ENCODE measurements at places on chromosomes 3 and 15. TPM values are rescaled to one million over a fixed set of nuclear protein-coding genes. Genes with fewer than 3 reads are reported as not detected.

- no peak for DNase-seq
- H3K27ac ChIP-seq = peak overlapping the region; percentile 68
Observed at GRCh38 chr3:46981932-46982471, 2.5 kb downstream of the NBEAL2 start.

GRCh38 chr3:77773084-77773483, 733.2 kb downstream of the ROBO2 start:
- no peaks in the 10 kb centered on the region for H3K36me3 ChIP-seq
- no peaks in the 10 kb centered on the region for H3K27me3 ChIP-seq
- no peaks in the 10 kb centered on the region for H3K4me1 ChIP-seq
- H3K4me3 ChIP-seq = no peak overlapping the region
- H3K27ac ChIP-seq = no peak overlapping the region

GRCh38 chr15:94858011-94858410, 626.6 kb downstream of the MCTP2 start:
- H3K4me1 ChIP-seq = peaks cover 6% of the 10 kb centered on the region
- DNase-seq = peak; percentile 19
- H3K4me3 ChIP-seq = no peak overlapping the region
- H3K27ac ChIP-seq = peak overlapping the region; percentile 65

RAB6B gene
- total RNA-seq = 3.2 TPM

GRCh38 chr15:73584699-73585420, 48.3 kb downstream of the NPTN start:
- no peak overlapping the region for H3K4me3 ChIP-seq
- peaks cover 1% of the 10 kb centered on the region for H3K36me3 ChIP-seq
- DNase-seq = no peak
- no peak overlapping the region for H3K27ac ChIP-seq

GRCh38 chr15:31598620-31599019, 272.0 kb downstream of the KLF13 start:
- no peak overlapping the region for H3K4me3 ChIP-seq
- no peak overlapping the region for H3K27ac ChIP-seq
- no peaks in the 10 kb centered on the region for H3K27me3 ChIP-seq
- H3K4me1 ChIP-seq = no peaks in the 10 kb centered on the region
- no peak for DNase-seq
- no peaks in the 10 kb centered on the region for H3K36me3 ChIP-seq

GRCh38 chr15:66709884-66710283, 7.8 kb downstream of the SMAD6 start:
- H3K36me3 ChIP-seq = no peaks in the 10 kb centered on the region
- no peak for DNase-seq
- H3K27me3 ChIP-seq = no peaks in the 10 kb centered on the region
- H3K4me1 ChIP-seq = peaks cover 12% of the 10 kb centered on the region
- no peak overlapping the region for H3K4me3 ChIP-seq
- H3K27ac ChIP-seq = no peak overlapping the region

FBXO40 gene
- not detected for total RNA-seq

GRCh38 chr3:169861871-169862270, 7.9 kb downstream of the LRRC31 start:
- no peaks in the 10 kb centered on the region for H3K36me3 ChIP-seq
- DNase-seq = peak; percentile 38
- no peak overlapping the region for H3K27ac ChIP-seq
- H3K27me3 ChIP-seq = no peaks in the 10 kb centered on the region

DNA sequence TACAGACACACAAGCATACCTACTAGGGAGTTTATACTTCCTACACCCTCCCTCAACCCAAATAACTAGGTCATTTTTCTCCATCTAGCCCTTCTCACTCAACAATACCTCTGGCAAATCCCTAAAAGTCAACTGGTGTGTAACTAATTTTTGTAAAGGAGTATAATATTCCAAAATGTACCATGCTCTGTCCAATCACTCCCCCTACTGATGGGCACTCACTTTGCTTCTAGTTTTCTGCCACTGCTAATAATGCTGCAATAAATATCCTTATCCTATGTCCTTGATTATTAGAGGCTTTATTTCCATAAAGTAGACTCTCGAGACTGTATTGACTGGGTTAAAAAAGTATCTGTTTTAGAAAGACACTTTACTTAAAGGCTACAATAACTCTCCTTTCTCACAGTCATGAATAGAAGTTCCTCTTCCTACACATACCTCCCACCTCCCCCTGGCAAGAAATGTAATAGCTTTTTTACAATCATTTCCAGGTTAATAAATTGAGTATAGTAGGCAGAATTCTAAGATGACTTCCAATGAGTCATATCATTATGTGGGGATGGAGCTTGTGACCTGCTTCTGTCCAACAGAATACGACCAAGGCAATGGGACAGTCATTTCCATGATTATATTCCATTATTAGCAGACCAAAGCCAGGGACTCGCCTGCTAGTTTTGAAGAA, 30.0 kb downstream of the SHQ1 start:
- DNase-seq = peak; percentile 16
- H3K27ac ChIP-seq = no peak overlapping the region
- H3K36me3 ChIP-seq = no peaks in the 10 kb centered on the region
- H3K4me3 ChIP-seq = no peak overlapping the region

- no peaks in the 10 kb centered on the region for H3K27me3 ChIP-seq
- peaks cover 26% of the 10 kb centered on the region for H3K4me1 ChIP-seq
- H3K27ac ChIP-seq = peak overlapping the region; percentile 96
Observed at GRCh38 chr15:66842710-66843441, 140.8 kb downstream of the SMAD6 start.

DNA sequence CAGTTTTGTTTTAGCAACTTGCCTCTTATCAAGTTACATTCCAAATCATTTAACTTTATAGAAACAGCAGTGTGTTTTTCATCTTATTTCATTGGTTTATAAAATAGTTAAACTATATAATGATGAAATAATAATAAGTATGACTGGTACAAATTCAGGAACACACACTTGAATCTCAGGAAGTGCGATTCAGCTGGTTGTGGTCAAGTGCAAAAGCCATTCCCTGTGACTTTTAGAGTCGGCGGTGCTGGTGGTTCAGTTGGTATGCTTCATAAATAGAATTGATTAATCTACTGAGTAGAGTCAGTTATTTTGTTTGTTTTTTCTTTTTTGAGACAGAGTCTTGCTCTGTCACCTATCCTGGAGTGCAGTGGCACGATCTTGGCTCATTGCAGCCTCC, 22.7 kb downstream of the SACM1L start:
- H3K27me3 ChIP-seq = no peaks in the 10 kb centered on the region
- no peak overlapping the region for H3K27ac ChIP-seq
- H3K36me3 ChIP-seq = no peaks in the 10 kb centered on the region
- no peak for DNase-seq
- peaks cover 8% of the 10 kb centered on the region for H3K4me1 ChIP-seq
- H3K4me3 ChIP-seq = no peak overlapping the region

- H3K4me3 ChIP-seq = no peak overlapping the region
- H3K4me1 ChIP-seq = no peaks in the 10 kb centered on the region
- no peaks in the 10 kb centered on the region for H3K27me3 ChIP-seq
- no peaks in the 10 kb centered on the region for H3K36me3 ChIP-seq
- no peak overlapping the region for H3K27ac ChIP-seq
Observed at GRCh38 chr15:67003586-67003985, 61.8 kb upstream of the SMAD3 start.

- H3K4me3 ChIP-seq = no peak overlapping the region
- no peak for DNase-seq
- H3K4me1 ChIP-seq = no peaks in the 10 kb centered on the region
Observed at GRCh38 chr3:77456906-77457305, 417.0 kb downstream of the ROBO2 start.

- no peak overlapping the region for H3K4me3 ChIP-seq
- H3K27me3 ChIP-seq = no peaks in the 10 kb centered on the region
- H3K4me1 ChIP-seq = no peaks in the 10 kb centered on the region
- DNase-seq = no peak
- H3K27ac ChIP-seq = no peak overlapping the region
- H3K36me3 ChIP-seq = no peaks in the 10 kb centered on the region
Observed at GRCh38 chr3:117674321-117674720, 964.7 kb downstream of the TUSC7 start.

- H3K27ac ChIP-seq = no peak overlapping the region
- H3K36me3 ChIP-seq = no peaks in the 10 kb centered on the region
- 0 out of 2 replicates have a peak, but pooled peaks cover 11% of the 10 kb centered on the region for H3K4me1 ChIP-seq
- DNase-seq = no peak
- H3K27me3 ChIP-seq = no peaks in the 10 kb centered on the region
Observed at GRCh38 chr3:111702996-111703985, 108.1 kb upstream of the ZBED2 start.

DNA sequence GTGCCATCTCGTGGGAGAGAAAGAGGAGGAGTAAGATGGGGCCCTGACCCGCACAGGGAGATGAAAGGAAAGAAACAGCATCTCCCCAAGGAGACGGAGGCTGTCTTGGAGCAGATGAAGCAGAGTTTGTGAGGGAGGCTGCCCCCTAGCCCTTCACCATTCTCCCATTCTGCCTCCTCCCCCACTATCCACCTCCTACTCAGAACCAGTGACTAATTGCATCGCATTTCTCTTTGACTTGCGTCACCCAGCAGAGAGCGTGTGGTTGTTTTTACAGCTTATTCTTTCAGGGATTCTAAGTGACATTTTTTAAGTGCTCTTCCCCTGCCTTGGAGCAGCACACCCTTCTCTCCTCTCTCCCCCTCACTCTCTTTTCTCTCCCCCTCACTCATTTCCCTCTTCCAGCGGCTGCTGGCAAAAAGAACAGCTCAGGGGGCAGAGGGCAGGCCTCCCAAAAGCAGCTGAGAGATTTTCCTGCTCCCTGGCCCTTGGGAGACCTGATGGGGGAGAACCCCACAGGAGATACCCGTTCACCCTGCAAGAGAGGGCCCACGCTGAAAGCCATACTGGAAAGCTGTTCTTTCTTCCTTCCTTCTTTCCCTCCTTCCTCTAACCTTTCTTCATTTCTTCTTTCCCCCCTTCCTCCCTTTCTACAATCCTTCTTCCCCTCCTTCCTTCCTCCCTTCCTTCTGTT, 91.8 kb downstream of the MRPL46 start:
- no peaks in the 10 kb centered on the region for H3K36me3 ChIP-seq
- H3K27ac ChIP-seq = no peak overlapping the region
- H3K4me1 ChIP-seq = no peaks in the 10 kb centered on the region
- H3K27me3 ChIP-seq = no peaks in the 10 kb centered on the region

DNA sequence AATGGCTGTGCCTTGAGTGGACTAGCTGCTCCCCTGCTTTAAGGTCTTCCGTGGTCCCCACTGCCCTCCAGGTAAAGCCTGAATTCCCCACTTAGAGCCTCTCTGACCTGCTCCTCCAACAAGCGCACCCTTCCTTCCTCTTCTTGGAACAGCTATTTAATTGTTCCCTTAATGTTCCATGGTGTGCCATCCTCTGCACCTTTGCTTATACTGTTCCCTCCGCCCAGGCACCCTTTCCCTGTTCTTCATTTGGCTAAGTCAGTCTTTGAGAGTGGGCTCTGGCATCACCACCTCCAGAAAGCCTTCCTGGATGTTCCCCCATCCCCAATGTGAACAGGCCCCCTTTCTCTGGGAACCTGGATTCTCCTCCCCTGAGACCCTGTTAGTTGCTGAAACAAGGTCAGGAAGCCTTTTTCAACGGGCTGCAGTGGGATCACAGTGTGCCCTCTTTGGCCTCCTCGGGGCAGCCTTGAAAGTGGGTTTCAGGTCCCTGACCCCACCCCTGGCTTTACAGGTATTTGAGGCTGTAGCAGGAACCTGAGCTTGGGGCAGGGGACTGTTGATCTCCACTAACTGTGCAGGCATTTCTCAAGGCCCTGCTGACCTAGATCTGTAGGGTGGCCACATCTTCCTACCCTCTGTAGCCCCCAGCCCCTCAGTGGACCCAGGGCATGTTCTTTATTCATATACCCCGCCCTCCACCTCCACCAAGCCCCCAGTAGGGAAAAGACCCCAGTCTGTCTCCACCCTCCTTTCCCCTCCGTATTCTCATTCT, 5.0 kb downstream of the ISLR start:
- no peaks in the 10 kb centered on the region for H3K36me3 ChIP-seq
- DNase-seq = peak; percentile 9
- no peak overlapping the region for H3K27ac ChIP-seq

DNA sequence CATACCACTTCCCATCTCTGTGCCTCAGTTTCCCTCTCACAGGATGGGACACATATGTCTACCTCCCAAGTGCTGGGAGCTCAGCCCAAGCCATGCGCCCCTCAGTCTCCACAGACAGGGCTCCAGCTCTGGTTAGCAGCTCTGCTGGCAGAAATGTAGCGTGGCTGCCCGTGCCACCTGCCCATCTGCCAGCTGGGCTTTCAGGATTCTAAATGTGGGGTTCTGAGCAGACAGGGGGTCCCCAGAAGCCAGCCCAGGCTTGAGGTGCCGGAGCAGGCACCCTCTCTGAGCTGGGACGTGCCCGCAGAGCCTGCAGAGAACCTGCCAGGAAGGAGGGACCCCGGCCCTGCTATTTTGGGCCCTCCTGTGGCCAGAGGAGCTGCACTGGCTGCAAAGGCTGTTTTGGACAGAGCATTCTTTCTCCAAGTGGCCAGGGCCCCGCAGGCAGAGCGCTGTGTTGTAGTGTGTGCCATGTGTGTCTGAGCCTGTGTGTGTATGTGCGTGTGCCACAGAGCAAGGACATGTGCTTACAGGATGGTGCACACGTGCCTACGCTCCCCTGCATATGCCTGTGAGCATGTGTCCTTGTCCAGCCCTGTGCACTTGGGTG, 31.7 kb downstream of the PSTPIP1 start:
- H3K36me3 ChIP-seq = no peaks in the 10 kb centered on the region
- H3K27ac ChIP-seq = no peak overlapping the region
- H3K27me3 ChIP-seq = no peaks in the 10 kb centered on the region
- no peak for DNase-seq
- no peak overlapping the region for H3K4me3 ChIP-seq
- no peaks in the 10 kb centered on the region for H3K4me1 ChIP-seq

- no peak overlapping the region for H3K4me3 ChIP-seq
- H3K4me1 ChIP-seq = no peaks in the 10 kb centered on the region
- no peaks in the 10 kb centered on the region for H3K27me3 ChIP-seq
- H3K27ac ChIP-seq = no peak overlapping the region
Observed at GRCh38 chr3:16118396-16118795, 56.1 kb upstream of the GALNT15 start.

PXK gene
- 8.8 TPM for total RNA-seq

SLC27A2 gene
- 31.2 TPM for total RNA-seq

GRCh38 chr15:62453375-62453774, 288.3 kb upstream of the C2CD4B start:
- peak overlapping the region; percentile 39 for H3K27ac ChIP-seq
- no peak overlapping the region for H3K4me3 ChIP-seq
- no peak for DNase-seq
- H3K4me1 ChIP-seq = peaks cover 3% of the 10 kb centered on the region
- H3K27me3 ChIP-seq = no peaks in the 10 kb centered on the region

- DNase-seq = no peak
- no peak overlapping the region for H3K4me3 ChIP-seq
- peaks cover 10% of the 10 kb centered on the region for H3K4me1 ChIP-seq
- H3K27ac ChIP-seq = no peak overlapping the region
- no peaks in the 10 kb centered on the region for H3K36me3 ChIP-seq
- no peaks in the 10 kb centered on the region for H3K27me3 ChIP-seq
Observed at GRCh38 chr3:186520957-186521842, 23.0 kb downstream of the CRYGS start.

LMAN1L gene
- total RNA-seq = not detected

HRG gene
- total RNA-seq = not detected

VILL gene
- total RNA-seq = 12.2 TPM

RABL3 gene
- total RNA-seq = 14.6 TPM

GRCh38 chr3:150762662-150763121, 277 bp downstream of the SIAH2 start:
- H3K27me3 ChIP-seq = no peaks in the 10 kb centered on the region
- no peaks in the 10 kb centered on the region for H3K36me3 ChIP-seq
- no peak for DNase-seq
- peaks cover 35% of the 10 kb centered on the region for H3K4me1 ChIP-seq

GRCh38 chr3:191399918-191400317, 61.0 kb upstream of the PYDC2 start:
- H3K4me1 ChIP-seq = no peaks in the 10 kb centered on the region
- H3K27me3 ChIP-seq = no peaks in the 10 kb centered on the region
- DNase-seq = no peak
- no peaks in the 10 kb centered on the region for H3K36me3 ChIP-seq
